ENCODE measurements at places on chromosomes 6 and 20.

DNA sequence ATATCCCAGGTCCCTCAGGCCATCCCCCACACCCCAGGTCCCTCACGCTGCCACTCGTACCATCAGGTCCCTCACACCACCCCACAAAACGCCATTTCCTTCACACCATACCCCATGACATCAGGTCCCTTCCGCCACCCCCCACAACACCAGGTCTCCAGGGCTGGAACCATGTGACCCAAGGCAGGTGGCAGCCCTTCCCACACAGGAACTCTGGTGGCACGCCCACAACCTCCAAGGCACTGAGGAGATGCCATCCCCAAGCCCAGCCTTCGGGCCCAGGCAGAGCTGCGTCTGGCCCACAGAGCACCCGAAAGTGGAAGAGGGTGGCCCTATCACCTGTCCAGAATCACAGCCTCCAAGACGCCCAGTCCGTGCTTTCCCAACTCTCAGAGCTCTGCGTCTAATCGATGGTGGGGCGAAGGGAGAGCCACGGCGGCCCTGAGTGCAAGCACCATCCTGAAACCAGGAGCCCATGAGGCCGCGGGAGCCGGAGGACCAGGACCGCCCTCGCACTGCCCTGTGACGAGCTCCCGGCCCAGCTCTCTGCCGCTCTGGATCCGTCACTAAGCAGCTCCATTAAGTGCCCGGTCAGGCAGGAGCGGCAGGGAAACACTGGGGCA lies 12.7 kb downstream of the TAF4 start:
- no peaks in the 10 kb centered on the region for H3K36me3 ChIP-seq
- H3K4me3 ChIP-seq: no peak overlapping the region
- no peak overlapping the region for H3K27ac ChIP-seq

GRCh38 chr20:36304786-36305495 lies 1.2 kb upstream of the DLGAP4 start:
- H3K4me3 ChIP-seq: no peak overlapping the region
- no peaks in the 10 kb centered on the region for H3K36me3 ChIP-seq
- no peak for DNase-seq
- H3K27me3 ChIP-seq: peaks cover 74% of the 10 kb centered on the region
- no peak overlapping the region for H3K27ac ChIP-seq
- peaks cover 5% of the 10 kb centered on the region for H3K4me1 ChIP-seq

GRCh38 chr6:137191670-137192069 lies 18.2 kb upstream of the IL22RA2 start:
- H3K4me3 ChIP-seq: no peak overlapping the region
- peaks cover 4% of the 10 kb centered on the region for H3K36me3 ChIP-seq
- no peaks in the 10 kb centered on the region for H3K4me1 ChIP-seq
- H3K27me3 ChIP-seq: no peaks in the 10 kb centered on the region
- no peak for DNase-seq

DNA sequence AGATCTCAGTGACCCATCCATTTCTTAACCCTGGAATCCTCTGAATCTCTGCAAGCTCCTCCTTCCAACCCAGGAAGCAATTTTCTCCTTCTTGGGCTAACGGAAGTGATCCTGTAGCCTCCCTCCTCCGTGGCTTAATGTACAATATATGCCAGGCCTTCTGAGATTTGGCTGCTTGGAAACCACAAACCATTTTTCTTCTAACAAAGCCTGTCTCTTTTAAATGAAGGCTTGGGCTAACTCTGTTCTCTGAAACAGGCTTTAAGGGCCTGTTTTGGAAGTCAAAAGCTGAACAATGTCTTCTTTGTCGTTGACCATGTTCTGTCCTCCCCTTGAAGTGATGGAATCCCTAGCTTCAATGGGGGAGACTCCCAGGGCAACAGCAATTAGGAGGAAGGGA lies 14.9 kb downstream of the FYN start:
- H3K27me3 ChIP-seq: no peaks in the 10 kb centered on the region
- peak overlapping the region; percentile 23 for H3K27ac ChIP-seq
- peaks cover 37% of the 10 kb centered on the region for H3K4me1 ChIP-seq
- DNase-seq: no peak
- no peaks in the 10 kb centered on the region for H3K36me3 ChIP-seq
- no peak overlapping the region for H3K4me3 ChIP-seq

GRCh38 chr6:98686008-98686601 lies 148.3 kb upstream of the POU3F2 start:
- H3K27ac ChIP-seq: no peak overlapping the region
- DNase-seq: no peak
- no peak overlapping the region for H3K4me3 ChIP-seq
- no peaks in the 10 kb centered on the region for H3K36me3 ChIP-seq
- H3K4me1 ChIP-seq: no peaks in the 10 kb centered on the region
- peaks cover 1% of the 10 kb centered on the region for H3K27me3 ChIP-seq

Measured in chondrocyte (in vitro differentiated cells).